Trophoblast cell (in vitro differentiated cells and primary cell): ENCODE measurements at places on chromosomes 2 and 18.

- no peak for DNase-seq
Observed at GRCh38 chr2:180676520-180677025, 303.8 kb upstream of the UBE2E3 start.

DNA sequence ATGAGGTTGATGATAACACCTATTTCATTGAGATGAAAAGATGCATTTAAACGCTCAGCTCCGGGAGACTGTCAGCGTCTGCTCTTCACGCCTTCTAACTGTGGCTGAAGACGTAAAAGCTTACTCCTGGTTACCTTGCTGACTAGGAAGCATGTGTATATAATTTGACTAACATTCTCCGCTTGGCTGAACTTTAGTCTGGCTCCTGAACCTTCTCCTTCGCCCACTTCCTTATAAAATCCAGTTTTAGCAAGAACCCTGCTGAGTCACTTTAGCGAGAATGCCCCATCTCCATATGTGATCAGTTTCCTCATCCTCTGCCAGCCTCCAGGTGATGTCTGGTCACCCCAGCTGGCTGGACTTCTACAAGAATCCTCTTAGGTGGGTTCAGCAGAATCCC, 12.7 kb upstream of the CREG2 start:
- no peak for DNase-seq

- no peak for DNase-seq
Observed at GRCh38 chr2:15058015-15058720, 425.7 kb downstream of the LRATD1 start.

DNA sequence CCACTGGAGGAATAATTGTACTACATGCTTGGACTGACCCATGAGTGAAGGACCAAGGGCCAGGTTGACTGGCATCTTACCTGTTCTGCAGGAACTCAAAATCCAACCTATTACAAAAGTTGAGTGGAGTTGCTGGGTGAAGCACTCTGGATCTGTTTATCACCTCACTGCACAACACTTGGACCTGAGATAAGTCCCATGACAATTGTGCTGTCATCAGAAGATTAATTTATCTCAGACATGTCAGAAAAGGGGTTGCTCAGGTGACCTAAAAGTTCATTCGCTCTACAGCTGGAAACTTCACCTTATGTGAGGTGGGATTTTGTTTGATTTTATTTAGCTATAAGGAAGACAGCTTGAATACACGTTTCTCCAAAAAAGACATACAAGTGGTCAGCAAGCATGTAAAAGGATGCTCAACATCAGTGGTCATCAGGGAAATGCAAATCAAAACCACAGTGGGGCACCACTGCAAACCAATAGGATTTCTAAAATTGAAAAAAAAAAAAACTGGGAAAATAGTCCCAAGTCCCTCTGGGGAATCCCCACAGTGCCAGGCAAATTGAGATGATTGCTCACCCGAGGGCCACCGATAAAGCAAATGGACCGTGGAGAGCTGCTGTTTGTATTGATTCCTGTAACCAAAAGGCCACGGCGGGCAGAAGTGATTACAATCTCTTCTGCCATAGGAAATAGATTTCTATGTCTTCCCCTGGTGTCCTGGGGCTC, 65.8 kb upstream of the SLC35F5 start:
- DNase-seq: no peak

DNA sequence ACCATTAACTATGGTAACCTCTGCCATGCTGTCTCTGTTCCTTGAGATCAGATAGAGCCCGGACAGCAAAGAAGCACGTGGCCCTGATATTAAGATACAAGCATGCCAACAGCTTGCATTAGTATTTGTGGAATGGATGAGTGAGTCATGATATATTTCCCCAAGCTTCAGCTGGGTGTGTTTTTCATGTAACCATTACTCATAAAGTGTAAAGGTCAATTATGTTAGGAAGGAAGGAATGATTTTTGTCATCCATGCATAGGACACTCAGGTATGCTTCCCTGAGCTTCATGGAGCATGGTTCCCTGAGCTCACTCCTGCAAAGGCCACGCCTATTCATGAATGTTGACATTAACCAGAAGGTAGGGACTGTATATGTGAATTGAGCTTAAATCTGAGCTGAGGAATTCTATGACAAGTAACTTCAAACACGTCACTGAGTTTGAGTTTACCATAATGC, 74.6 kb downstream of the ARL4C start:
- DNase-seq: peak; percentile 90

- no peak for DNase-seq
Observed at GRCh38 chr18:27789406-27789805, 387.5 kb downstream of the CDH2 start.

- DNase-seq: no peak
Observed at GRCh38 chr18:12154361-12154760, 60.7 kb downstream of the ANKRD62 start.

- no peak for DNase-seq
Observed at GRCh38 chr2:215028231-215028630, 110.2 kb downstream of the ABCA12 start.

DNA sequence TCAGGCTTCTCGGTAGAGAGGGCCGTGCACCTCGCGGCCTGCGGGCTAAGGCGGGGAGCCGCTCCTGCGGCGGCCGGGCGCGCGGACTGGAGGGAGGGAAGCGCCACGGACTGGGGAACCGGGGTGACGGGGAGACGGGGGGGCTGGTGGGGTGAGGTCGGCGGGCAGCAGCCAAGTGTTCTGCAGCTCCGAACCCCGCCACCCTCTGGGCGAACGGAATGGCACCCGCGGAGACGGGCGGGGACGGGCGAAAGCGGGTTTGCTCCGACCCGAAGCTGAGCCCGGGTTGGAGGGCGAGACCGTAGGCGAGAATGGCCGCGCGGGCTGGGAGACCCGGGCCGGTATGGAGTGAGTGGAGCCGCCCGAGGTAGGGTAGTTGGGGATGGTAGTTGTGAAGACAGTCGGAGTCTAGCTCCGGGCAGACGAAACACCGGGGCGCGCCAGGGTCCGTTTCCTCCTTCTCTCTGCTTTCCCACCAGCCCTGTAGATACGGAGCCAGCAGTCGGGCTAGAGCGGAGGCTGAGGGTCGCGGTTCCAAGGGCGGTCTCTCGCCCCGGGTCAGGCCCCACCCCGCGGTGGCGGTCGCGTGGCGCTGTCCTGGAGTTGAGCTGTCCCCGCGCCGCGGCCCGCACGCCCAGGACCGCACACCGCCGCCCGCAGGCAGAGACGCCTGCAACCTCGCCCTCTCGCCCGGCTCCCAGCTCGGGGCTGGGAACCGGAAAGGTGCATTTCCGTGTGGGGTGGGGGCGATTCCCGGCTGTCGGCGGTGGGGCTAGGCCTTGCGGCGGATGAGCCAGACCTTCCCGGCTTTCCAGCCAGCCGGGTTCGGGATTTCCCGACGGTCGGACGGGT, 160.3 kb upstream of the SIX2 start:
- DNase-seq: peak; percentile 4

DNA sequence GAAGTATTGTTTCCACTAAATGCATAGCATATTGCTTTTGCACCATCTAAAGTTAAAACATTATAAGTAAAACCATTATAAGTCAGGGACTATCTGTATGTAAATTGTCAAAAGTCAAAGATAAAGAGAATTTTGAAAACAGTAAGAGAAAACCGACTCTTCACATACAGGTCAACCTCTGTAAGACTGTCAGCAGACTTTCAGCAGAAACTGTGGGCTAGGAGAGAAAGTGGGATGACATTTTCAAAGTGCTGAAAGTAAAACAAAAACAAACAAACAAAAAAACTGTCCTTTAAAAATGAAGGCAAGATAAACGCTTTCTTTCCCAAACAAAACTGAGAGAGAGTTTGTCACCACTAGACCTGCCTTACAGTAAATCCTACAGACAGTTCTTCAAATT, 122.9 kb upstream of the ID2 start:
- DNase-seq: no peak

DNA sequence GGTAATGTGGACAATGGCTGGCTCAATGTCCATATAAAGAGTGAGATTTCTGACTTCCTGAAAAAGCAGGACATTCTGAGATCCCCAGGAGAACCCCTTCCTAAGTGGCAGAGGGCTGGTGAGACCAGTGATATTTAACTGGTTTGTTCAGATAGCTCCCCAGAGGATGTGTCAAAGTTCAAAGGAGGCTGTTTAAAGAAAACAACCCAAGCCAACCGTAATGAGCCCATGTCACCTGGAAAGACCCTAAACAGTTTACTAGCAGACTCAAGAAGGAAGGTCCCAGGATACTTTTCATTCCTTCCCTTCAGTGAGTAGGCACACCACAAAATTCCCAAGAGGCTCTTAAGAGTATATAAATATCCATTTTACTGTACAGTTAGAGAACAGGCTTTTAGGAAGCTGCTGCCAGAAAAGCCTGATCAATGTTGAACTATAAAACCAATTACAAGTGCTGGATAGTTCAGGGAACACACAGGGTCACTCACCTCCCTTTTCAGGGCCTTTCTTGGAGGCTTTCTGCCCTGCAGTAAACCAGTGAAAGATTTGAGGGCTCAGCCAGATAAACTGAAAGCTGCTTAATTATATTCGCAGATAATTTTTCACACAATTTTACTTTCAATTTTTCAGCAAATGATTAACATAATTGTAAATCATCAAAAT, 293.5 kb downstream of the ASXL3 start:
- no peak for DNase-seq

- peak; percentile 11 for DNase-seq
Observed at GRCh38 chr2:45412754-45413379, 198.2 kb downstream of the SRBD1 start.

DNA sequence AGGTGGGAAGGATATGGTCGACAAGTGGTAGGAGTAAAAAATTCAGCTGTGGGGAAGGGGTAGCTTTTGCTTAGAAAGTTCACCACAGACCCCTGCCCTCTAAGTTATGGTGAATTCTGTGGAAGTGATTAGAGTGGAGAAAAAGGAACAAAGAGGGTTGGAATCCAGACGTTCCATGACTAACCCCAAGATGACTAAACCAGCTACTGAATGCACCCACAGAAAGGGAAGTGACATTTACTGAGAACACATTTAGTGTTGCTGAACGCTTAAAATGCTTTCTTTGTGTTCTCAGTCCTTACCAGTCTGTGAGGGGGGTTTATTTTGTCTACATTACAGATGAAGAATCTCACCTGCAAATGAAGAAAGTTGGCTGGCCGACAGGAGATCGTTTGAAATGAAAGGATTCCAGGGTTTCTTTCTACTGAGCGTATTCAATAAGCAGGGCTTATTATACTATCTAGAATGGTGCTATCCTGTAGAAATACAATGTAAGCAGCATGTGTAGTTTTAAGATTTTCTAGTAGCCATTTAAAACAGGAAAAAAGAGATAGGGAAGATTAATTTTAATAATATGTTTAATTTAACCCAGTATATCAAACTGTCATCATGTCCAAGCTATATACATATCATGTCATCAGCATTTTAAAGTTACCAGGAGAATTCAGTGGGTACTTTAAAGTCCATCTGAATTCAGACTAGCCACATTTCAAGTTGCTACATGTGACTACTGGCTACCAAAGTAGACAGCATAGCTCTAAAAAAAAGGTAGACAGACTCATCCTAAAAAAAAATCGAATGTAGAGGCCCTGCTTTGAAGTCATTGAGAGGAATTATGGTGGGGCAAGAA, 60.1 kb downstream of the LIMS1 start:
- no peak for DNase-seq

GRCh38 chr2:74864728-74865722, 31.1 kb downstream of the HK2 start:
- DNase-seq: peak; percentile 45

GRCh38 chr2:224561234-224562005, 23.7 kb downstream of the CUL3 start:
- DNase-seq: no peak

DNA sequence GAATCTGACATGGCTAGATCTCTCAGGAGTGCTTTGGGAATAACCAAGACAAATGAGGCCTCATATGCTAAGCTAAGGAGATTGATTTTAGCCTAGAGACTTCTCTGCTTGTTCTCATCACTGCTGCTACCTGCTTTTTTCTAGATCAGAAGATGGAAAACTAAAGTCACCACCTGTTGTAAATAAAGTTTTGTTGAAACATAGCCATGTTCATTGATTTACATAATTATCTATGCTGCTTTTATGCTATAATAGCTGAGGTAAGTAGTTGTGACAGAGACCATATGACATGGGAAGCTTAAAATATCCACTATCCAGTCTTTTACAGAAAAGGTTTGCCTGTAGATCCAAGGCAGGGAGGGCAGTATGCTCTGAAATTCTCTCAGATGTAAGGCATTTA, 46.1 kb upstream of the CYP26B1 start:
- no peak for DNase-seq

GRCh38 chr2:191404568-191404991, 159.4 kb downstream of the MYO1B start:
- DNase-seq: peak; percentile 83

GRCh38 chr18:9918016-9918680, 4.3 kb downstream of the VAPA start:
- DNase-seq: peak; percentile 71

- DNase-seq: no peak
Observed at GRCh38 chr2:199734011-199734410, 117.0 kb downstream of the FTCDNL1 start.

DNA sequence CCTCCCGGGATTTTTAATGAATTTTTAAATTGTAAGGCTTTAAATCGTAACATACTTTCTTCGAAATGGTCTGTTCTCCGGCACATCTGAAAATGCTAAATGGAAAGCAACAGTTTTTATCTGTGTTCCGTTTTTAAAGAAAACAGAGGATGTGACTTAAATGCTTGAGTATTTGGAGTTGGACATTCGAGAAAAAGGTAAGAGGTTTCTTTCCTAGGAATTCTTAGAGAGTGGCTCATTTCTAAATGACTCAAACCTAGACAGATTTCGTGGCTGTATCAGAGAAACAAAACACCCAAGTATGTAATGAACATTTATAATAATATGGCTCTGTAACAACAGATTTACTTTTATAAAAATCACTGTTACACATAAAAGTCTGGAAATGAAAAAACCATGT, 177.6 kb upstream of the CCDC68 start:
- no peak for DNase-seq

DNA sequence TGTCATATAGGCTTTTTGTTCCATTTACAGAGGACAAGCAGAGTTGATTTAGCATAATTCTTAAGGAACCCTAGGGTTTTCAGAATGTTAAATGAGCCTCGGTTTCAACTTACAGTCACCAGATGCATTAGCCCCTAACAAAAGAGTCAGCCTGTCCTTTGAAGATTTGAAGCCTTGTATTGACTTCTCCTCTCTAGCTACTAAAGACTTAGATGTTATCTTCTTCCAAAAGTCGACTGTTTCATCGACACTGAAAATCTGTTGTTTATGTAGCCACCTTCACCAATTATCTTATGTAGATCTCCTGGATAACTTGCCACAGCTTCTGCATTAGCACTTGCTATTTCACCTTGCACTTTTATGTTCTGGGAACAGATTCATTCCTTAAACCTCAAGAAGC, 31.6 kb upstream of the SOX11 start:
- DNase-seq: no peak

- DNase-seq: peak; percentile 45
Observed at GRCh38 chr2:203532957-203533658, 2.0 kb downstream of the RAPH1 start.

DNA sequence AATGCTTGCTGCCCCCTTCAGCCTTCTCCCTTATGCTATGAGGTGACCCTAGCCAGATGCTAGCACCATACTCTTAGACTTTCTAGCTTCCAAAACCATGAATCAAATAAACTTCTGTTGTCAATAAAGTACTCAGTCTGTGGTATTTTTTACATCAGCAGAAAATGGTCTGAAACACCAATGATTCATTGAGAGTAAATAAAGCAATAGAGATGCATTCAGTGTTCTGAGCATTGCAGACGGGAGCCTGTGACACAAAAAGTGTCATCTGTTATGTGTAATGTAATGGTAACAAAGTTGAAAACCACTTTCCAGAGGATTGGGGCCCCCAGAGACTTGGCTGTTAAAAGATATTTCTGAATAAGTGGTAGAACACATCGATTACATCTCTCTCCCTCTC, 758.0 kb upstream of the NRXN1 start:
- DNase-seq: no peak
